Suppressor macrophage treated with lipopolysaccharide for 1 hour (primary cell): ENCODE measurements at places on chromosomes 1 and 21.

DNA sequence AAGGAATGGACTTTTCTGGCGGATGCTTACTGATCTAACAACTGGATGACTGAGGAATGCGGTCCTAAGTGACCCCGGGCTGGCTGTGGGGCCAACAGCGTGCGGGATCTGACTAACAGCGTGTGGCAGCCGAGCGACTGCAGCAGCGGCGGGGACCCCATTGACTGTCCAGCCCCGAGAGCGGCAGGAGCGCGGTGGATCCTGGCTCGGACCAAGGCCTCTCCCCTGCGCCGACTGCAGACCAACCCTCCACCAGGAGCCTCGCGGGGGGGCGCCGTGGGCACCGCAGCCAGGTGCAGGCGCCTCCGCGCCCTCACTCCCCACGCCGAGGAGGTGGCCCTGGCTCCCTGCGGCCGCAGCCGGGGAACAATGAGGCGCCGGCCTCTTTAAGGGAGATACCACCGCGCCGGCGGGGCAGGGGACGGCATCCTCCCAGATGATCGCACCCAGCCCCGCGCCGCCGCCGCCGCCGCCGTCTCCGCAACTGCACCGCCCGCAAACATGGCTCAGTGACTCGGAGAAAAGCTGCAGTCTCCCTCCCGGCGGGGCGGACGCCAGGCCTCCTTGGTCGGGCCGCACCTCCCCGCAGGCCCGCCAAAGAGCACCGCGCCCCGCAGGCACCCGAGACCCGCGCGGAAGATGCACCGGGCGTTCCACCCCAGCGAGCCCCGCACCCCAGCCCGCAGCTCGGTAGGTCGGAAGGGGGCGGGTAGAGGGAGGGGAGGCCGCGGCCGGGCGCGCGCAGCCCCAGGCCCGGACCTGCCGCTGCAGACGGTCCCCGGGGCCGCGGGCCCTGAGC, 694 bp upstream of the PDIK1L start:
- peak; percentile 90 for DNase-seq

DNA sequence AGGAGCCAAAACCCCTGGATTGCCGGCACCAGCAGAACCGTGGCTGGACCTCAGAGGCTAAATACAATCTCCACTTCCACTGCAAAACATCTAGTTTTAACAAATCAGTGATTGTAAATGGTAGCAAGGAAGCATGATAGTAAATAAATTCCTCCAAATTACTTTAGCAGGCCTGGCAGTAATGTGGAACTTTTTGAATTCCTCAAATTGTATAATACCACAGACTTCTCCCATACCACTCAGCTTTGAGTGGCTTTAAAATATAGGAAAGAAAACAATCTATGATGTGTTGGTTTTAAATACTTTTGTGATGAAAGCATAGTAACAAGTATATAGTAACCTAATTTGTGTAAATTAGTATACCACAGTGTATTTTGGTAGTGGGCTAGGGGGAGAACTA, 34.1 kb downstream of the NIBAN1 start:
- no peak for DNase-seq

DNA sequence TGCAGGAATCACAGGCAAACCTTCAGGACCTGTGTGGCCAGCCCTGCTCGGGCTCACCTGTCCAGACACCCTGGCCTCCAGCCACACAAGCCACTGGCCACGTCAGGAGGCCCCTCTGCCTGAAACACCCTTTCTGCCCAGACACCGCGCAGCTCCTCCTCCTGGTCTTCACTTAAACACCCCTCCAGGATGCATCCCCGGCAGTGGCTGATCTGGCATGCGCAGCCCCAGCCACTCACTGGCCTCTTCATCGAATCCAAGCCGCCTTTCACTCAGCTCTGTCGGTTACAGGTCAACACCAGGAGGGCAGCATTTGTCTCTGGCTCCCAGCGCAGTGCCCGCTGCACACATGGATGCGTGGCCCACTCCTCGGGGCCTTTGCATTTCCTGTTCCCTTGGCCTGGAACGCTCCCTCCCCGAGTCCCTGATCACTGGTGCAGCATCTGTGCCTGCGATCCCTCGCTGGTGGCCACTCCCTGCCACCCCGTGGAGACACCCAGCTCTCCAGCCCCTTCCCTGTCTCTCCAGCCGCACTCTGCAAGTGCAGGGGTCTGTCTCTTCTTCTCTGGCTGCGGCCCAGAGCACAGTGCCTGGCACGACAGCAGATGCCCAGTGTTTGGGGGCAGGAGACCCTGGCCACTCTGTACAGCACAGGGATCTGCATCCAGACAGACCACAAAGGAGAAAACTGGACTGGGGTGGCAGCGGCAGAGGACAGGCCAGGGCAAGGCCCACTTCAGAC, 9.4 kb downstream of the TPRG1L start:
- DNase-seq = no peak

DNA sequence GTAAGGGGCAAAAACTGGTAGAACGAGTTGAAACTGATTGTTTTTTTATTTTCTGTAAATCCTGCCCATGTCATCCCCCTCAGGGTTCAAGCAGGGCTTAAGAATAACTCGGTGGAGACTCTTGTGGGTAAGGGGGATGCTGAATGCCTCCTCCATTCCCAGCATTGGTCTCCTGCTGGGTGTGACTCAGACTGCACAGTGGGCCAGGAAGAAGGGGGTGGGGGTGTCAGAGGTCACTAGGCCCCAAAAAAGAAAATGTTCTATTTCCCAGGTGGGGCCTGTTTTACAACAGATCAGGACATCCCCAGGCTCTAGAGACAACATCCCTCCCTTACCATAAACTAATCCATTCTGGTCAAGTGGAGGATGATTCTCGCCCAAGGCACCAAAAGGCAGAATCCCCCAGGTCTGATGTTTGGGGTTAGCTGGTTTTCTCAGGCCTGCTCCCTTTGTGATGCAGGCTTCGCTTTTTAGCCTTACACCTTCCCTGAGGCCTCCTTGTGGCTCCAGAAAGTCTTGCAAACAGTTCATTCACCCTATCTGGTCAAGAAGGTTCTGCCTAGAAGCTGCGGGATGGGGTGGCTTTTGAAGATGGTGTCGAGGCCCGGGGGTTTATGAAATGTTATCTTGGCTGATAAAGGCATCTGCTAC, 10.7 kb upstream of the GRHL3 start:
- DNase-seq = no peak

DNA sequence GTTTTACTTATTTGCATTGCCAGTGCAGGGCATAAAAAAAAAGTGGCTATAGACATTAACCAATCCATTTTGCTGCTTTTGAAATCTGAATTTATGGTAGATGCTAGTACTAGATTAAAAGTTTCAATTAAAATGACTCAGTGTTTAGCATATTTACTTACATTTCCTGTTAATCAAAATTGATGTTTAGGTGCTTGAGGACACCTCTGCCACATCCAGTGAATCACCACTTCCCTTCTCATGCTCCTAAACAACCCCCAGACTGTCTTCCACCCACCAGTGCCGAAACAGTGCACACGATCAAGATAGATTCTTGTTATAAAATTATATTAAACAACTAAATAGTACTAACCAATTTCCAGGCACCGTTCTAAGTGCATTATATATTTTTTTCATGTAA, 32.7 kb downstream of the HSD17B7 start:
- no peak for DNase-seq

DNA sequence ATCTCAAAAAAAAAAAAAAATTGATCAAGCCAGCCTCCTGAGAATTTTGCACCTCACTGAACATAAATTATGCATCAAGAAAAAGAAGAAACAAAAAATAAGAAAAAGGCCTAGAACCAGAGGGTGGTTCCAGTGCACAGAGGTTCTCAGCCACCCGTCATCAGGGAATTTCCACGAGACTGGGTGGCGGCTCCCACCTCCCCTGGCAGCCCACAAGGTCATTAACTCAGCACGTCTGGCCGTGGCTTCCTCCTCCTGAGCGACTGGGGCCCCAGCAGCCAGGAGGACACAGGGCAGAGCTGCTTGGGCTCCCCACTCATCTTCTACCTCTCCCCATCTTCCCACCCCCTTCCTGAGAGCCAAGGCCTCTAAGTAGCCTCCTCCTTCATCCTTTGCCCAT, 15.7 kb upstream of the TMEM51 start:
- peak; percentile 91 for DNase-seq

DNA sequence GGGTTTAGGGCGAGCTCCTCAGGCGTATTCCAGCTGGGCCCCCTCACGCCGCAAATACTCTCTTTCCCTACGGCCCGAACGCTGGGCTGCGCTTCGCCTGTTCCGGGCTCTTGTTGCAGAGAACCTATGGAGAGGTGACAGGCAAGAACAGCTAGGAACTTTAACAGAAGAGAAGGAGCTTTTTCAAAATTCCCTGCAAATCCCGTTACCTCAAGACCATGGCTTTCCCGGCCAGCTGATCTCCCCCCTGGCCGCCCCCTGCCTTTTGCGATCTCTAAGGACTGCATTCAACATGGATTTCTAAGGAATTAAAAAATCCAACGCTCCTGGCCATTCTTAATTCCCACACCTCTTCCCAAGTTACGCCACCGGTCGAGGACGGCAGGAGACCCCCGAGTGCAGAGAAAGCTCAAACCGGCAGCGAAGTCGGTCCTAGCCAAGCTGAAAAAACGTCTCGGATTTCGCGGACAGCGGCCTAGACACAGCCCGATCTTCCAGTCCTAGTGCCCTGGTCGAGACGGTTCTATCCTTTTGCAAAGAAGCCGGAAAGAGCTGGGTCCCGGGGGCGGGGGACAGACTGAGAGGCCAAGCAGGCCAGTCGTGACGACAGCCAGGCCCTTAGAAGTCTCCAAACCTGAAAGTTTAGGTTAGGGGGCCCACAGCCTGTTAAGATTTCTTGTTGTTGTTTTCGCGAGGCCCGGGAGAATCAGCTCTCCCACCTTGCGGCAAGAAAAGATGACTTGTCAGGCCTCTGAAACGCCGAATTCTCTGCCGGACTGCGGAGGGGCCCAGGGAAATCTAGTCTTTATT, 1.1 kb upstream of the TBX15 start:
- DNase-seq = no peak

DNA sequence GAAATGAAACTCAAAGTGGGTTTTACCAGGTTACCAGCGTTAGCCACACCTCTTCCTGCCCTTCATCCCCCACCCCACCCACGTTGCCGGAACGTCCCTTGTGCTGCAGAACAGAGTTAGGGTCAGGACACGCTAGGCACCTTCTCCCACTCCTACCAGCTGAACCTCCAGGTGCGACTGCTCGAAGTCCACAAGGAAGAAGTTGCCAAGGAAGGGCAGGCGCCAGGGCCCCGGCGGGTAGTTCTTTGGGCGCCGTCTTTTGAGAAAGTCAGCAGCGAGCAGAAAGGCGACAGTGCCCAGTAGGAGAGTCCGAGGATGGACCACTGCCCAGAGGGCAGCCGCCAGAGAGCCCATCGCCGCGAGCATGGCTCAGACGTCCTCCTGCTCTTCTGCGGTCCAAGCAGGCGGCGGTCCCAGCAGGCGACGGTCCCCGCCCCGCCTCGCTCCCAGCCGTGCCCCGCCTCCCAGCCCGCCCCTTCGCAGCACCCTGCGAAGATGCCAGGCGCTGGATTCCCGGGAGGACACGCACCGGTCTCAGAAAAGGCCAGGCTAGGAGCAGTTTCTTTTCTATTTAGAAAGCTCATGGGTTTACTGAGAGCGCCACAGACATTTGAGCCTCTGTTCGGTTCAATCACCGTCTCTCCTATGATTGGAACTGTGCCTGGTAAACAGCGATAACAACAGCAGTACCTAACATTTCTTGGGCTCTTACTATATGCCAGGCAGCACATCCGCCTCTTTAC, at the start of gene CYP2J2:
Gene CYP2J2, minus strand, starts transcription at position 393 of the 743 bp plus-strand sequence. Its CDS starts 27 bp downstream, at position 366.
- DNase-seq = peak; percentile 75

DNA sequence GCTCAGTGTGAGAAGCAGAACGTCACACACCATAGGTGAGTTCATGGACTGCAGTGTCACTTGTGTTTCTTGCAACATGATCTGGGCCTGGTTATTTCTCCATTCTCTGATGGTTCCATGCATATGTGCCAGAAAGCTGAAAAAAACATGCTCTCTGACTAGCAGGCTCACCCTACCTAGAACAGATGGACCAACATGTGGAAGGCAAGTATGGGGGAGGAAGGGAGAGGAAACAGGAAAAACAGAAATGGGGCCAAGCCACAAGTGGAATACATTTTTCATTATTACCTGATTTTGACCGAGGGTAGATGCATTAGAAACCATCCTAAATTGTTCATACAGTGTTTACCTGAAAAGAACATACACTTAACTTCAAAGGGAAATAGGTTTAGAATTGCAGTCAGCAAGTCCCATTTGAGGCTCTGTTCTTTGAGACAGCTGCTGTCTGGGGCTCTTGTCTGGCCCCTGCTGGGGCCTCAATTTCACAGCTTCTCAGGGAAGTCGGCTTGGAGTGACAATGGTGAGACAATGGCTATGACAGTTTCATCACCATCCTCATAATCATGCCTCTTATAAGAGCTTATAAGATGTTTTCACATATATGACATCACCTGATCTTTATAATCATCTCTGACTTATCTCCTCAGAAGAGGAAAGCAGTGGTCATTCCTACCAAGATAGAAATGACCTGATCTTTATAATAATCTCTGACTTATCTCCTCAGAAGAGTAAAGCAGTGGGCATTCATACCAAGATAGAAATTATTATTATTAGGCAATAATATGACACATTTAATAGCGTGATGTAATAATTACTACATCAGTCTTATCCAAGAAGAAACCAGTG, 327.3 kb downstream of the SIPA1L2 start:
- no peak for DNase-seq

DNA sequence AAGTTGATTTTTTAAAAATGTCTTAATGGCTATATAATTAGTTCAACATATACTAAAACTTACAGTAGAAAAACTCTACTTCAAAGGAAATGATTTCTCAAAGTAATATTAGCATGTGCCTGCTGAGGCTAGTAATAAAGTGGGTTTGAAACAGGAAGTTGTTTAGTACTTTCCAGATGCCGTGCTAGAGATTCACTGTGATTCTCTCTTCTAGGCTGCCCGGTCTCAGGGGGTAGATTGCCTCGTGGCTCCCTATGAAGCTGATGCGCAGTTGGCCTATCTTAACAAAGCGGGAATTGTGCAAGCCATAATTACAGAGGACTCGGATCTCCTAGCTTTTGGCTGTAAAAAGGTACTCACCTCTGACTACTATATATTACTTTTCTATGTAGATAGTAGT, 9.1 kb downstream of the EXO1 start:
- DNase-seq = peak; percentile 21

DNA sequence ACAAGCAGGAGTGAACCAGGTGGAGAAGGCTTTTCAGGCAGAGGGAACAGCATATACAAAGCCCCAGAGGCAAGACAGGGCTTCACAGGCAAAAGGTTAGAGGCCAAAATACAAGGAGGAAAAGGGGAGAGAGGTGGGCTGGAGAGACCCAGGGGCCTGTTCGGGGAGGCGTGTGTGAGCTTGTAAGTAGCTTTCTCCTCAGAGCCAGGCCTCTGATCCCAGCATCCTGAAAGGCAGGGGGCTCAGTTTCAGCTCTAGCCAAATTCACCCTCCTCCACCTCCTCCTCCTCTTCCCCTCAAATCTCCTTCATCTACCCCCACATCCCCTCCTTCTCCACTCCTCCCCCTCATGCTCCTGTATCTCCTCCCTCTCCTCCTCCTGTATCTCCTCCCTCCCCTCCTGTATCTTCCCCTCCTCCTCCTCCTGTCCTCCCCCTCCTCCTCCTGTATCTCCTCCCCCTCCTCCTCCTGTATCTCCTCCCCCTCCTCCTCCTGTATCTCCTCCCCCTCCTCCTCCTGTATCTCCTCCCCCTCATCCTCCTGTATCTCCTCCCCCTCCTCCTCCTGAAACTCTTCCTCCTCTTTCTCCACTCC, 148.6 kb downstream of the ST6GALNAC5 start:
- no peak for DNase-seq
